Omental fat pad (tissue), 4 donors: ENCODE measurements at places on chromosomes 2 and 18.

GRCh38 chr2:103445347-103445746 lies 683.5 kb downstream of the TMEM182 start:
- DNase-seq, result no peak

DNA sequence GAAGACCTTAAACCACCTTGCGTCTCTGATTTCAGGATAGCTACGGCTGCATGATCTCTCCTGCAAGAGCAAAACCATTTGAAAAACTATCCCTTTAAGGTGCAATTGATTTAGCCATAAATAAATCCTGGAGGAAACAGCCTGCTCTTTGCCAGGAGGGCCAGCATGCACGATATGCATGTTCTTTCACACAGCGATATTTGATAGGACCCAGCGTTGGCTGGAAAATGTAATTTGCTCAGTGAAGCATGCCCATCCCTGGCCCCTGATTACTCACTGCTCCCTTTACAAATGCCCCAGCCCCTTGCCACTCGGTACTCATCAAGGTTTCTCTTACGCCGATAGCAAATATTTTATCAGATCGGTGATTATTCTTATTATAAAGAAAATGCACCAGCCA lies 315.4 kb downstream of the CDH2 start:
- DNase-seq, result no peak

DNA sequence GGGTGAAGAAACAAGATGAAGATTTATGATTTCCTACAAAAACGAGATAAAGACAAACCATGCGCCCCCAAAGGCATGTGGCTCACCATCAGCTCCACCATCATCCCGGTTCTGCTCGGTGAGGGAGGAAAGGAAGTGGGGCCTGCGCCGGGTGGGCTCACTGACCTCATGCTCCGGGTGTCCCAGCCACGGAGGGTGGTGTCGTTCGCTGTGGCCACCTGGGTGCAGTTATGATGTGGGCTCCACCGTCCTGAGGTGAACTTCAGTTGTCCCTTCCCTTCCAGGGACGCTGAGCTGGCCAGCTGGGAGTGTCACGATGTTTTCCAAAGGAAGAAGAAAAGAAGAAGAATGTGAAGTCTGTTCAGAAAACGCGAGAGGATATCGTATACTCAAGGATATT lies 180.9 kb downstream of the EIPR1 start:
- no peak for DNase-seq

- DNase-seq, result no peak
These were observed 17.9 kb upstream of the CAVIN2 start for GRCh38 chr2:191864628-191865374.

DNA sequence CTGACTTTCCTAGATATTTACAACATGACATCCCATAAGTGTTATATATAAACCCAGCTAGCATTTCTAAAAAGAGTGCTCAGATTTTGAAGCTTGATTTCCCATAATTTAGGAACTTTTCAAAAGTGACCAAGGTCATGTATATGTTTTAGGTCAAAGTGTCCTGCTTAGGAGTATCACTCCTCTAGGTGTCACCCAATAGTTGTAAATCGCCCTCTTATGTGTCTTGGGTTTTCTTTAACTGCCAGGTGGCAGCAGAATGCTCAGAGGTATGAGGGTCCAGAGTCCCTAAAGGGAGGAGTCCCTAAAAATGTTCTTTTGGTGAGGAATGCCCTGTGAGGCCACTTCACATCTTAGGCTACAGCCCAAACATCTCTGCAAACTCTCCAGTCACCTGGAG lies 358.3 kb downstream of the CELF4 start:
- no peak for DNase-seq

DNA sequence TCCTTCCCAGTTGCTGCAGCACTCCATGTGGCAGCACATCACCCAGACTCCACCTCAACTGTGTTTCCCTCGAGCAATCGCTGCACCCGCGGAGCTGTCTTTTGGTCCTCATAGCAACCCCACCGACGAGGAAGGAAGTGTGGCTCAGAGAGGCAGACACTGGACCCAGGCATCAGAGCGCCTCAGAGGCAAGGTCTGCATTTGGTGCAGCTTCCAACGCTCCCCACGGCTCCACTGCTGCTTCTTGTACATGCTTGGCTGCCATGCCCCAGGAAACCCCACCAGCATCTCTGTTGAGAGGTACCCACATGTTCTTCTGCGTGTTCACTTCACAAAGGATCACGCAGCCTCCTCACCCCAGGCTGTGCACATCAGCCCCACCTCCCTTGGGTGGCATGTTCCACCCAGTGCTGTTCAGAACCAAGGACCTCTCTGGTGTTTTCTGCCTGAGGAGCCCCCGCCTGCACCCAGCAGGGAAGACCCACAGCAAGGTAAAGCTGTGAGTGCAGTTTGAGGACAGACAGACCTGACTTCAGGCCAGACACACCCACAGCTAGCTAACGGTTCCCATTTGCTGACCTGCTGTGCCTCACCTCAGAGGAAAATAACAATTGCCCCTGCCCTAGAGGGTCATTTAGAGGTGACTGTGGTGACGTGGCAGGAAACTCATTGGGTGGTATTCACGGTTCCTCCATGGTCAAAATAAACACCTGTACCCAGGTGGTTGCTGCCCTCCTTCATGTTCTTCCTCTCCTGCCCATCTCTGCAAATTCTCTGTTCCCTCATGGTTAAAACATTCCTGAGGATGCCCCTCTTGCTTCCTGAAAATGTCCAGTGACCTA lies 326.3 kb upstream of the MYT1L start:
- no peak for DNase-seq

DNA sequence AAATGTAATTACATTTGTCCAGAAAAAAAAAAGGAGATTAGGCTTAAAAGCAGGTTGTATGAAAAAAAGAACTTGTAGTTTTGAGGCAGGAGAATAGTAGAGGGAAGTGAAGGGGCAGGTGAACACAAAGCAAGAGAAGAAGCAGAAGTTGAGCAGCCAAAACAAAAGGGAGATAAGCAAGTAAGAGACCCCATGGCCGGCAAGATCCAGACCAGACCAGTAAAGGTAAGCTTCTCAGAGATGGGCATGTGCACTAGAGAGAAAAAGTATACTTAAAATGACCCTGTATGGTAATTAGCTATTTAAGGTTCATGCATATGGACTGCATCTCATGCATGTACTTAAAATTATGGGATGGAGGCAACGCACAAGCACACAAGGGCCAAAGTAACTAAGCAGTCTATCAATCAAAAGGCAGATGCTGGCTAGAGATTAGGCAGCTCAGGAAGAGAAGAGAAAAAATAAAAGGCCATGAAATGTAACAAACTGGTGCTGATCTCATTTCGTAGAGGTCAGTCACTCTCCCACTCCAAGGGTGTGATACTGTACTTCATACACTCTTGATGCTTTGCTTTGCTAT lies 9.7 kb downstream of the SIGLEC15 start:
- DNase-seq, result no peak
